ENCODE measurements at places on chromosomes 5 and 9.

DNA sequence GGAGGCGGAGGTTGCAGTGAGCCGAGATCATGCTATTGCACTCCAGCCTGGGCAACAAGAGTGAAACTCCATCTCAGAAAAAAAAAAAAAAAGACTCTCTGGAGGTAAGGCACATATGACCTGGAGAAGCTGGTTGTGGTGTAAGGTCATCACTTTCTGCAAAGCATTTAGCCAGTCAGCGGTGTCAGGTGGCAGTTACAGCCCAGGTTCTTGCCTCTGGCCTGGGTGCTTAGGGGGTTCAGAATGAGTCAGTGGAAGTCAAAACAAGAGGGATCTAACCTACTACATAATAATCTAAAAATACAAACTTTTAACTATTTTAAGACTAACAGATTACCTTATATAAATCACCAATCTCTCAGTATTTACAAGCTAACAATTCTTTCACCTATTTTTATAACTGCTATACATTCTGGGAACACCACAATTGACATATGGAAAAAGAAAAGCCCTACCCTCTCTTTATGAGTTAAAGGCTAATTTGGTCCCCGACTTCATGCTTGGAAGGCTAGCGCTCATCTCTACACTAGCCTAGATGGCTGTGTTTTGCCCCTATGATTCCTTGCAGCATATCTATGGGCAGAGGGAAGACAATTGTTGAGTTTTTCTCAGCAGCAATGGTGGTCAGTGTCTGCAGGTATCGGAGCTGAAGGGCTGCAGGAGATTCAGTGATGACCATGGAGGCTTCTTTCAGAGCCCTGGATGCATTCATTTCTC is 29.2 kb downstream of the STOM start:
- no peak overlapping the region for H3K27ac ChIP-seq
- H3K4me1 ChIP-seq: peaks cover 12% of the 10 kb centered on the region
- H3K4me3 ChIP-seq: no peak overlapping the region
- H3K27me3 ChIP-seq: no peaks in the 10 kb centered on the region
- no peak for DNase-seq

DNA sequence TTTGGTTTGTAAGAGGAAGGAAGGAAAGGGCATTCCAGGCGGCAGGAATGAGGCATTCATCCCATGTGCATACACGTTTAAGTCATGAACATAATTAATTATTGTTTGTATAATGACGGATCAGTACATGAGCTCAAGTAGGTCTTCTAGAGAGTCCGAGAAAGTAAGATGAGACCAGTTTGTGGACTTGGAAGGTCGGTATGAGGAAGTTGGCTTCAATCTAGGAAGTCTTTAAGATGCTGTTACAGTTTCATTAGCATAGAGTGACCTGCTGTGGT is 2.1 kb downstream of the GTF3C4 start:
- H3K27ac ChIP-seq: no peak overlapping the region
- no peak for DNase-seq
- no peaks in the 10 kb centered on the region for H3K36me3 ChIP-seq
- no peaks in the 10 kb centered on the region for H3K27me3 ChIP-seq
- H3K4me3 ChIP-seq: no peak overlapping the region

DNA sequence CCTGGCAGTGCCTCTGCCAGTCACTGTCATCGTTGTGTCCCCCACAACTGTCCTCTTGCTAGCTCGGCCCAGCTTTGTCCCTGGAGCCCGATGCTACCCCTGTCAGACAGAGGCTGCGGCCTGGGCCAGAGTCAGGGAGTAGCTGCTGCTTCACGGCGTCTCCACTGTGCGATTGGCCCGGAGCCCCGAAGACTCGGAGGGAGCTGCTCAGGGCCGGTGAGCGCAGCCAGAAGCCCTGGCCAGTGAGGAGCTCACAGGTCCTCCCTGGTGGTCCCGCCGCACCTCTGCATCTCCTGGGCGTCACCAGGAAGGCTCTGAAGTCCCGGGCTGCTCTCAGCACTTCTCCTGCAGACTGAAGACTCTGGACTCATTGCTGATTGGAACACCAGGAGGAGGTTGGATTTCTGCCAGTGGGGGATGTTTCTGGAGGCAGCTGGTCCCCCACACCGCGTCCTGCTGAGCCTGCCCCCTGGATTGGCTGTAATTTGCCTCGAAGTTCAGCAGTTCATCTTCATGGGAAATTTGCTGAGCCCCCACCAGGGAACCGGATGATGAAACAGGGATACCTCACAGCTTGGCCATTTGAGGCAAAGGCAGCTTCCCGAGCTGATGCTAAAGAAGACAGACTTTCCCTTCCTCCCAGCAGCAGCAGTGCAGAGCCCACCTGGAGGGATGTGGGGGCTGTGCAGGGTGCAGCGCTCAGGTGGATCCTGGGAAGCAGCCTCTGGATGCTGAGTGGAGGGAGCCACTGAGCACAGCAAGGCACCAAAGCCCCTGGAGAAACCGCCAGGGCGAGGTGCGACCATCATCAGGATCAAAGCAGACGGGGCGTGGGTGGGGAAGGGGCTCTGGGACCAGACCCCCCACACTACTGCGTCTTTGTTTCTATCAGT is 45.6 kb downstream of the USP20 start:
- peaks cover 18% of the 10 kb centered on the region for H3K4me1 ChIP-seq
- DNase-seq: no peak

DNA sequence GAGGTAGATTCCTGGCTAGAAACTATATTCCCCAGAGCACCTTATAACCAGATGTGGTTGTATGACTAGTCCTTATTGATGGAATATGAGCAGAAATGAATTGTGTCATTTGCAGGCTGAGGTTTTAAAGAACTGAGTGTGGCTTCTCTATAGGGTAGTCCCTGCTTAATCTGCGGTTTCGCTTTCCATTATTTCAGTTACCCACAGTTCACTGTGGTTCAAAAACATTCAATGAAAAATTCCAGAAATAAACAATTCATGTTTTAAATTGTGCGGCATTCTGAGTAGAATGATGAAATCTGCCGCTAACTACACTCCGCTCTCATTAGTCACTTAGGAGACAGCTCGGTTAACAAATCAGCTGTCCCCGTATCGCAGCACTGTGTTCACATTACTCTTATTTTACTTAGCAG is 65.1 kb downstream of the ANKRD55 start:
- H3K4me1 ChIP-seq: peaks cover 8% of the 10 kb centered on the region
- no peaks in the 10 kb centered on the region for H3K27me3 ChIP-seq
- no peak overlapping the region for H3K27ac ChIP-seq
- H3K36me3 ChIP-seq: no peaks in the 10 kb centered on the region
- H3K4me3 ChIP-seq: no peak overlapping the region

GRCh38 chr9:136784249-136784996 is 6.7 kb upstream of the TMEM141 start:
- no peaks in the 10 kb centered on the region for H3K36me3 ChIP-seq
- no peak overlapping the region for H3K4me3 ChIP-seq
- H3K27me3 ChIP-seq: no peaks in the 10 kb centered on the region
- no peak overlapping the region for H3K27ac ChIP-seq
- no peak for DNase-seq

DNA sequence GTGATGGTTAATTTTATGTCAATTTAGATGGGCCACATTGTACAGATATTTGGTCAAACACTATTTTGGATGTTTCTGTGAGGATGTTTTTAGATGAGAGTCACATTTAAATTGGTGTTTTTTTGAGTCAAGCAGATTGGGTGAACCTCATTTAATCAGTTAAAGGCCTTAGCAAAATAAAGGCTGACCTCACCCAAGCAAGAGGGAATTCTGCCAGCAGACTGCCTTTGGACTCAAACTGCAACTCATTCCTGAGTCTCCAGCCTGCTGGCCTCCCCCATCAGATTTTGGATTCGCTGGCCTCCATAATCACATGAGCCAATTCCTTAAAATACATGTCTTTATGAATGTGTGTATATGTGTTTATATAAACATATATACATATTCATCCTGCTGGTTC is 282.7 kb upstream of the POU5F2 start:
- no peaks in the 10 kb centered on the region for H3K4me1 ChIP-seq
- no peak for DNase-seq
- H3K36me3 ChIP-seq: no peaks in the 10 kb centered on the region
- H3K4me3 ChIP-seq: no peak overlapping the region
- no peak overlapping the region for H3K27ac ChIP-seq

DNA sequence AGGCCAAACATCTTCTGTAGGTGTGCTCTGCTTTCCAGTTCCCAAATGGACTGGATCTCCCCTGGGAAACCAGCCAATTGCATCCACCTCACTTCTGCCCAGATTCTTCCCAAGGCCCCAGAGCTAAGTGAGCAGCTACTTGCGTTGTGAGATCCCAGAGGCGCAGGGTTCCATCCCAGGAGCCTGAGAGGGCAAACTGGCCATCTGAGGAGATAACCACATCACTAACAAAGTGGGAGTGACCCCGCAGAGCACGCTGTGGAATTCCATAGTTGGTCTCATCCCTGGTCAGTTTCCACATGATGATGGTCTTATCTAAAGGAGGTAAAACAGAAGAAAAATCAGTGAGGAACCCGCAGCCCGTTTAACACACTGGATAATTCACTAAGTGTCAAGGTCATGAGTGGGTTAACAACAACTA is 1.7 kb downstream of the RACK1 start:
- no peak for DNase-seq
- peaks cover 53% of the 10 kb centered on the region for H3K4me1 ChIP-seq
- peak overlapping the region; percentile 78 for H3K4me3 ChIP-seq
- H3K36me3 ChIP-seq: peaks cover 52% of the 10 kb centered on the region
- peak overlapping the region; percentile 95 for H3K27ac ChIP-seq

- H3K4me3 ChIP-seq: no peak overlapping the region
- no peak for DNase-seq
- H3K4me1 ChIP-seq: no peaks in the 10 kb centered on the region
- H3K36me3 ChIP-seq: no peaks in the 10 kb centered on the region
- H3K27ac ChIP-seq: no peak overlapping the region
- no peaks in the 10 kb centered on the region for H3K27me3 ChIP-seq
Measured at GRCh38 chr5:124626053-124626452, 120.4 kb downstream of the ZNF608 start.

GRCh38 chr9:22055090-22055489 is 46.0 kb upstream of the CDKN2B start:
- no peak overlapping the region for H3K27ac ChIP-seq
- H3K36me3 ChIP-seq: no peaks in the 10 kb centered on the region
- H3K27me3 ChIP-seq: no peaks in the 10 kb centered on the region
- no peaks in the 10 kb centered on the region for H3K4me1 ChIP-seq

DNA sequence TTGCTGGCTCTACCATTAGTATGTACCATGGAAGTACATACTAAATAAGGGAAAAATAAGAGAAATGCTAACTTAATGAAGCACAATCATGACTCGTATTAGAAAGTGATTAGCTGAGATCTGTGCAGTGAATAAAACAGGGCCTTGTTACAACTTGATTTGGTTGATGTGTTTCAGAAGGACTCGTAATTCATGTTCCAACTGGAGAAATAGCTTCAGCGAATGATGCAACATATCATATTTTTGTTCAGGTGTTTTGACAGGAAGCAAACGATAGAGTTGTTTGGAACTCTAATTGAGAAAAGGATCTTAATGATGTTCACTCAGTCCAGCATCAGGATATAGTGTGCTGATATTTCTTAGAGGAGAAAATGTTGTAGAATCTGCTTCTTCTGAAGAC is 474.6 kb upstream of the WWC1 start:
- DNase-seq: no peak
- no peaks in the 10 kb centered on the region for H3K36me3 ChIP-seq
- no peaks in the 10 kb centered on the region for H3K4me1 ChIP-seq
- H3K27ac ChIP-seq: no peak overlapping the region
- no peak overlapping the region for H3K4me3 ChIP-seq
- H3K27me3 ChIP-seq: no peaks in the 10 kb centered on the region

- DNase-seq: no peak
- H3K36me3 ChIP-seq: no peaks in the 10 kb centered on the region
- H3K4me1 ChIP-seq: no peaks in the 10 kb centered on the region
- no peaks in the 10 kb centered on the region for H3K27me3 ChIP-seq
- no peak overlapping the region for H3K27ac ChIP-seq
- H3K4me3 ChIP-seq: no peak overlapping the region
Measured at GRCh38 chr5:20347334-20347733, 359.3 kb upstream of the CDH18 start.

GRCh38 chr9:111399772-111400563 is 69.9 kb upstream of the OR2K2 start:
- no peaks in the 10 kb centered on the region for H3K4me1 ChIP-seq
- no peak for DNase-seq
- H3K27me3 ChIP-seq: no peaks in the 10 kb centered on the region
- H3K4me3 ChIP-seq: no peak overlapping the region
- peaks cover 5% of the 10 kb centered on the region for H3K36me3 ChIP-seq
- H3K27ac ChIP-seq: no peak overlapping the region

DNA sequence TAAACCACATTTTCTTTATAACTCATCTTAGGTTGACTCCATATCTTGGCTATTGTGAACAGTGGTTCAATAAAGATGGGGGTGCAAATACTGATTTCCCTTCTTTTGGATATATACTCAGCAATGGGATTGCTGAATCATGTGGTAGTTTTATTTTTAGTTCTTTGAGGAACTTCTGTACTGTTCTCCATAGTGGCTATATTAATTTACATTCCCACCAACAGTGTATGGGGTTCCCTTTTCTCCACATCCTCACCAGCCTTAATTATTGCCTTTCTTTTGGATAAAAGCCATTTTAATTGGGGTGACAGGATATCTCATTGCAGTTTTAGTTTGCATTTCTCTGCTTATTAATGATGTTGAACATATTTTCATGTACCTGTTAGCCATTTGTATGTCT is 107.7 kb upstream of the EQTN start:
- H3K27me3 ChIP-seq: no peaks in the 10 kb centered on the region
- H3K4me3 ChIP-seq: no peak overlapping the region
- DNase-seq: no peak
- H3K4me1 ChIP-seq: peaks cover 37% of the 10 kb centered on the region

DNA sequence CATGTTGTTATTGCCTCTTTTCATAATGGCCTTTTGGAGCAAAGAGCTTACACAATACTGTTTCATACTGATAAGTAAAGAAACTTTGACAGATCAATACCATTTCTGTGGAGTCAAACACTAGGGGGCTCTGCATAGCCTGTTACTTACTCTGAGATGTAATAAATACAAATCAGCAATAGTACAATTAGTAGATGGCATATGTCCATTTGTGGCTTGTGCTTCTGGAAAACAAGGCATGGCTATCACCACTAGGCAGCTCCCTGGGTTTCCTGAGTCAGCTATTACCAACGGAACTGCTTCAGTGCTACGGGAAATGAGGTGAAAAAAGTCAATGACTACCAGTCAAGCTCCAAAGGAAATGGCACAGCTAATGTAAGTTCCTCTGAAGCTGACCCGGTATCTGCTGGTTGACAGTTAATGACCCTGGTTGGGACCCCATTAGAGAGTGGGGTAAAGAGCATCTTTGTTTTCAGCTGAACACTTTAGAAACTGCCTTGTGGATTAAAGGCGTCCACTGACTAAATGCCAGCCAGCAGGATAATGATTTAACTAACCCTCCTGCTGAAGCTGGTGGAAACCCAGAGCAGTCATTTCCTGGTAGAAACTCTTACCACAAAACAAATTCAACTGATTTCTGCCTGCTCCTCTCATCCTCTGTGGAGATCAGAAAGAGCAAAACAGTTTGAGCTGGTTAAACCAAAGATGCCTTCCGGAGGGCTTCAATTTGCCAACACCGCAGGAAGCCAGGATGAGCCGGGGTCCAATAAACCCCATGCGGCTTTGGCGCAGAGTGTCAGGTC is 69.0 kb upstream of the FAM169A start:
- no peaks in the 10 kb centered on the region for H3K27me3 ChIP-seq
- no peak overlapping the region for H3K4me3 ChIP-seq

All from vagina (tissue), 2 donors.